Activated CD4-positive, alpha-beta memory T cell treated with anti-CD3 and anti-CD28 coated beads, Interleukin-2, amount 10 ng/mL, durations not matched to agents 7 days and 5 days (primary cell): ENCODE measurements at places on chromosomes 12 and 14.

- no peak for DNase-seq
These were observed 55.1 kb downstream of the MNAT1 start for GRCh38 chr14:60789656-60790055.

- DNase-seq, result peak; percentile 70
These were observed 13.0 kb downstream of the ZFP36L1 start for GRCh38 chr14:68779761-68780323.

DNA sequence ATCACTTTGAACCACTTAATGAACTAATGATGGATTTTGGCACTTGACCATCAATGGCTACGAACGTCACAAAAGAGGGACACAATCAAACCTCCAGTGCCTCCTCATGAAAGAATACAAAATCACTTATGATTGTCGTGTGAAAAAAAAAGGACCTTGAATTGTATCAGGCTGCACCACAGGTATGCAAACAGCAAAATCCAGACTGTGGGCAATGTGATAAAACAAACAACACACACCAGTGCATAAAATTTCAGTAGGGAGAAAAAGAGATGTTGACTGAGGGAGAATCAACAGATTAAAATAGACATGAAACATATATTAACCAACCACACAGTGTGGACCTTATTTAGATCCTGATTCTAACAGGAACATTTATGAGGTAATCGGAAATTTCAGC lies 2.6 kb downstream of the TSPAN8 start:
- DNase-seq, result no peak

GRCh38 chr12:118689793-118690192 lies 291.5 kb upstream of the SRRM4 start:
- no peak for DNase-seq

- no peak for DNase-seq
These were observed 30.7 kb downstream of the NUMB start for GRCh38 chr14:73427516-73428264.

GRCh38 chr12:75208856-75209811 lies 505 bp downstream of the KCNC2 start:
- DNase-seq, result no peak

DNA sequence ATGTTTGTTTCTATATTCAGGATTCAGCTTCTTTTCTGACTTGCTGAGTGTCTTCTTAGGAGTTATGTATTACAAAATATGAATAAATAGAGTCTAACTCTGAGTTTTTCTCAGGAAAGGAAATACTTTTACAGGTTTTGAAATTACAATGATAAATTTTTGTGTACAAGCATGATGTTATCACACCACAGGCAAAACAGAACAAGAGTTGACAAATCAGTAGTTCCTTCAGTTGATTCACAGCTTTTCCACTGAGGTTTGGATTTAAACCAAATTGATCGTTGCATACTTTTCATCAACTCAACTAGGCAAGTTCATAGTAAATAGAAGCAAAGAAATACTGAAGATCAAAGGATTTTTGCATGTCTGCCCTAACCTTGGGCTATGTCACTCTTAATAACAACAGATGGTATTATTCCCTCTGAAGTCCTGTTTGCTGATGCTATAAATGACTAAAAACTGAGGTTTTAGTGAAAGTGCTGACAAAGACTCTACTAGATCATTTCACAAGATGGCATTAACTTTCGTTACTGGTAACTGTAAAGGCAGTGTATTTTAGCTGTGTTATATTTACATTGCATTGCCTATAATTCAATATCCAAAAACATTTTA lies 520.2 kb downstream of the FLRT2 start:
- DNase-seq, result no peak

- no peak for DNase-seq
These were observed 246.6 kb upstream of the RTL1 start for GRCh38 chr14:101150039-101150610.

DNA sequence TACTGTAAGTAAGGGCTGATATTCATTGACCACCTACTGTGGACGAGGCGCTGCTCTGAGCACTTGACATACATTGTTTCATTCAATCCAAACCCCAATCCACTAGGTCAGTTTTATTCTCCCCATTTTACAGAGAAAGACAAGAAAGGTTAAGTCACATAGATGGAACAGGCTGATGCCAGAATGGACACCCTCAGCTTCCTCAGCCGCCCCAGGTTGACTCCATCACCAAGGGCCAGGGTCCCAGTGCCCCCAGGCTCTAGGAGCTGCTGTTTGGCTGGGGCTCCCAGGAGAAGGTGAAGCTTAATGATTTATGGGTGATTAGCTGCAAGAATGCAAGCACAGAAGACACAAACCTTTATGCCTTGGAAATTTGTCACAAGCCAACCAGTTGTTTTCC lies 671 bp upstream of the AQP2 start:
- no peak for DNase-seq

GRCh38 chr14:75138492-75138891 lies 11.6 kb upstream of the NEK9 start:
- DNase-seq, result no peak

- no peak for DNase-seq
These were observed 12.6 kb downstream of the ACTR6 start for GRCh38 chr12:100213016-100213891.

DNA sequence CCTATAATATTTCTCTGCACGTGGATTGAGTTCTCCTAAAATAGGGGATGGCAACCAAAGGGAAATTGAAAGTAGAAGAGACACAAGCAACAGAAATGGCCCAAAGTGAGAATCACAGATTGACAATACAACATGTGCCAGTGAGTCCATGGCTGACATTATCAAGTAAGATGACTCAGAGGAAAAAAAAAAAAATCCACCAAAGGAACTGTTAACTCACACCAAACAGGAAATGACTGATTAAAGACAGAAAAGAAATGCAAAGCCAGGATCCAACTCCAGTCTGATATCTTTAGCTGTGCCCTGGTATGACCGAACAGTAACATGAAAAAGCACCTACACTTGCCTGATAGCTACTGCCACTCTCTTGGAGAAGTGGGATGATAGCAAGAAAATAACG lies 485.0 kb downstream of the PRKD1 start:
- DNase-seq, result no peak

DNA sequence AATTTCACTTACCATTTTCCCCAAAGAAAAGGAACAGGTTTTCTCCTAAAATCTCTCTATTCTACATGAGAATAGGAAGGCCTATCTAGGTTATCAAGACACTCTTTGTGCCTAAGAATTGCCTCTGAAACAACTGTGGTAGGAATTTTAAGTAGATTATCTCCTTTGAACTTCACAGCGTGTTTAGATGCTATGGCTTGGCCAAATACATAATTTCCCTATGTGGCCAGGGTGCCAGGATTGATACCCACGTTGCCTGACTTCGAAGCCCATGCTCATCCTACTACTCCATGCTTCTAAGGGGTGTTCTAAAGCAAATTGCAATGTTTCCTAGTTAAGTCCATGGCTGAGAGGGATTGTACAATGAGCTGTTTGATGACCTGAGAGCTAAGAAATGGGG lies 241.5 kb upstream of the FBXO33 start:
- DNase-seq, result no peak

- DNase-seq, result no peak
These were observed 132.4 kb downstream of the BRMS1L start for GRCh38 chr14:35958499-35958898.

DNA sequence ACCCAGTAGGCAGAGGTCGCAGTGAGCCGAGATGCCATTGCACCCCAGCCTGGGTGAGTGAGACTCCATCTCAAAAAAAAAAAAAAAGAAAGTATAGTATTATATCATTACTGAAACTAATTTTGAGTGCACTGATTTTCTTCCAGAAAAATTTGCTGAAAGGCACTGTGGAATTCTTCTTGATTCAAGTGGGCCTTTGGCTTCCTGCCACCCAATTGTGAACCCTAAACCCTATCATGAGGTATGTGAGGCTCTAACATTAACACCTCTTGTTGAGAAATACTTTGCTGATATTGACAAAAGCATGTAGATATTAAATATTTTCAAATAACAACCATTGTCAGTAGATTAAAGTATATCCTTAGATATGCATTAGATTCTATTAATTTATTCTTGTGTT lies 211.2 kb downstream of the LRRK2 start:
- DNase-seq, result no peak

- no peak for DNase-seq
These were observed 5.2 kb downstream of the PIWIL1 start for GRCh38 chr12:130342842-130343241.

- no peak for DNase-seq
These were observed 39.7 kb upstream of the RPH3A start for GRCh38 chr12:112751844-112752243.

- no peak for DNase-seq
These were observed 56.0 kb downstream of the RASSF3 start for GRCh38 chr12:64666054-64666914.

DNA sequence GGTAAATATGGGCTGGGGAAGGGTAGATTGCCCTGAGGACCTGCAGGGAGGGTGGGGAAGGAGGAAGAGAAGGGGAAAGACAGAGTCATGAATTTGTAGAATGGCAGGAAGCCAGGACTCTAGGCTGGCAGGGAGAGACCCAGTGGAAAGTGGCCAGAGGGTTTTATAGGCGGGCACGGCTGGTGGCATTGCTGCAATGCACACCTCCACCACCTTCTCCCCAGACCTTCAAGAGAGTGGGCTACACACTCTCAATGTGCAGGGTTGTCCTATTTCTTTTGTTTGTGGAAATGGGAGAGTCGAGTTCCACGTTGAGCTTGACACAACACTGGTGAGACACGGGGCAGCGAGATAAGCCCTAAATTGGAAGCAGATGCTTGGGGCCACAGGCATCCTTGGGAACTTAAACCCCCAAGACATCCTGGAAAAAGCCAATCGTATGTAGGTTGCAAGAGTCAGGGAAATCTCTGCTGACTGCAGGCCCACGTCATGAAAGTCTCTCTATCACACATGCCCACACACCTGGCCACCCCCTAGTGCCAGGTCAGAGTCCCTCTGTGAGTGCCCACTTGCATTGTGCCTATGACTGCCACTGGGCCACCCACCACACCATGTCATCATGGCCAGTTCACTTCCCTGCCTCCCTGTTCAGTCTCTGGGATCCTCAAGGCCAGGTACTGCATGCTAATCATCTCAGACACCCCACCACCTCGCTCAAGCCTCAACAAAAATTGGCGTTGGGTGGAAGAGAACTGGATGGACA lies 38.0 kb upstream of the BDKRB2 start:
- DNase-seq, result no peak

- DNase-seq, result no peak
These were observed 42.1 kb upstream of the CHGA start for GRCh38 chr14:92880851-92881250.

DNA sequence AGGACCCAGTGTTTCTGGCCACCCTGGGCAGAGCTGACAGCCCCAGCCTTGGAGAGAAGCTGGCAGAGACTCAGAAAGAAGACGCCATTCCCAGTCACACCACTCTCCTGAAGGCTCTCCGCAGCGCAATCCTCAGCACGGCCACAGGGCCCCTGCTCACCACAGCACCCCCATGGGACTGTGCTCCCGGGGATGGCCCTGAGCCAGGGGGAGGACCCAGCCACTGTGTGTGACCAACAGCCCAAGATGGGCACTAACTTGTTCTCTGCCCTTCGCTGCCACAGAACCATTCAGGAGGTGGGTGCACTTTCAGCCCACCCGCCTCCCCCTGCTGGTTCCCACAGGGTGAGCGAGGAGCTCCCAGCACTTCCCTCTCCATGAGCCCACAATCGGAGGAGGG lies 57.1 kb downstream of the CCNK start:
- DNase-seq, result no peak

DNA sequence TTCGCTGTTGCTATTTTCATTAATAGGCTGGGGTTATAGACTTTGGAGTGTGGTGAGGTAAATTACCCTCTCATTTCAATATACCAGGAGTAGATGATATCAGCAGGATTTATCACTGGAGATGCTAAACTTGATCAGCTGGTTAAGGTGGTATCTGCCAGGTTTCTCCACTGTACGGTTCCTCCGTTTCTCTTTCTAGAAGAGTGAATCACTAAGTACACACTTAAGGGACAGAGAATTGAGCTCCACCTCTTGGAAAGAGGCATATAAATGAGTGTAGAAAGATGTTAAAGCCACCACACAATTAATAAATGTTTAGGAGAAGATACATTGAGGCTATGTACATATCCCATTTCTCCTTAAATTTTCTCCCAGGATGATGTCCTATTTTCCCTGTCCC lies 277.4 kb upstream of the GRIP1 start:
- DNase-seq, result no peak

DNA sequence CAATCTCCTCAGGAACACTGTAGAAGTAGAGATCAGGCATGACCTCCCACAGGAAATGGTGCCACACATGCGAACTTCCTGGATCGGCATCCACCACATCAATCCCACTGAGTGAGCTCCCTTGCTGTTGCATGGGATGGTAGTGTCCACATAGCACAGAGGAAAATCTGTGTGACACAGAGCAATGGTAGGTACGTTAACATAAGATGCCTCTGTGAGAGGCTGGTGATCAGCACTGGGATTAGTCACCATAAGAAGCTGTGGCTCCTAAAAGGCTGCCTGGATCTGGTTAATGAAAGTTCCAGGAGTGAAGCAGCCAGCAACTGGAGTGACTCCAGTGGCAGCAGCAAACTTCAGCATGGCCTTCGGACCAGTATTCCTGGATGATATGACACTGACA lies 21.8 kb downstream of the WDHD1 start:
- DNase-seq, result no peak

GRCh38 chr12:65925626-65926025 lies 101.3 kb downstream of the HMGA2 start:
- no peak for DNase-seq

DNA sequence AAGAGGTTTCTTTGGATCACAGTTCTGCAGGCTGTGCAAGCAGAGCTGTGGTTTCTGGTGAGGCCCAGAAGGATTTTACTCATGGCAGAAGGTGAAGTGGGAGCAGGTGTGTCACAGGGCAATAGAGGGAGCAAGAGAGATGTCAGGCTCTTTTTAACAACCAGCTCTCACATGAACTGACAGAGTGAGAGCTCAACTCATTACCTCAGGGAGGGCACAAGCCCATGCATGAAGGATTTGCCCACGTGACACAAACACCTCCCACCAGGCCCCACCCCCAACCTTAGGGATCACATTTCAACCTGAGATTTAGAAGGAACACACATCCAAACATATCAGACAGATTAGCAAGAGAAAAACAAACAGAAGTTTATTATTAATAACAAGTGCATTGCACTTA lies 470.4 kb downstream of the GALC start:
- no peak for DNase-seq

DNA sequence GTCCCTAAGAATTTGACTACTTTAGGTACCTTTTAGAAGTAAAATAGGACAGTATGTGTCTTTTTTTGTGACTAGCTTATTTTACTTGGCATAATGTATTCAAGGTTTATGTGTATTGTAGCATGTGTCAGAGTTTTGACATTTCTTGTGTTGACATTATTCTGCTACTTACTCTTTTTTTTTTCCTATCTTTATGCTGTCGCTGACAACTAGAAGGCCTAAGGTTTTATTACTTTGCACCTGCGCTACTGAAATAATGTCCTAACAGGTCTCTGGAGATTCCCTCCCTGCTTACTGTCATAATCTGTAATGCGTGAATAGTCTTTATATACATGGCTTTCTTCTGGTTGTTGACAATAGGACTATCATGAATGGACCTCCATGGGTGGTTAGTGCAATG lies 43.0 kb downstream of the PDE3A start:
- no peak for DNase-seq

DNA sequence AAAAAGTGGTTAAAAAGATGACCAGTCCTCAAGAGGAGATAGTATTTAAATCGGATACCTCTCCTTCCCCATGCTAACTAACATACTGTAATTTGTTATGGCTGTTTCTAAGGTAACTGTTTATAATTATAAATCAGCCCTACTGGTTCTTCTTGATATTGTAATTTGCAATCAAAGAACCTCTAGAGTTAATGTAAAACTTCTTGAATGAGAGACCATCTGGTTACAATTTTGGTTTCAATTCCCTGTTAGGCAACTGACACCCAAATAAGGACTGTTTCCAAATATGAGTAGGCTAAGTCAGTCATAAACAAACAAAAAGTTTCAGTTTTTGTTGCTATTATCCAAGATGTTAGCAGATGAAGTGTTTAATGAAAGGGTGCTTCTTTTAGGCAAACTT lies 120.2 kb upstream of the DNM1L start:
- no peak for DNase-seq
